GM23338 (cell line): ENCODE measurements at places on chromosomes 2 and 18. TPM values are rescaled to one million over a fixed set of nuclear protein-coding genes. Genes with fewer than 3 reads are reported as not detected.

TTN gene
- 8.3 and 12.5 TPM in 2 replicates for total RNA-seq

PLGLB2 gene
- total RNA-seq, result 1.0 TPM in 1 of 2 replicates, not detected in the other

ACVR1C gene
- 0.94 and 1.1 TPM in 2 replicates for total RNA-seq

GRCh38 chr2:226631671-226632070 lies 167.9 kb downstream of the IRS1 start:
- H3K36me3 ChIP-seq, result no peaks in the 10 kb centered on the region
- no peaks in the 10 kb centered on the region for H3K27me3 ChIP-seq
- DNase-seq, result no peak
- H3K27ac ChIP-seq, result no peak overlapping the region
- no peaks in the 10 kb centered on the region for H3K4me1 ChIP-seq

- no peaks in the 10 kb centered on the region for H3K27me3 ChIP-seq
- H3K36me3 ChIP-seq, result no peaks in the 10 kb centered on the region
- peaks cover 27% of the 10 kb centered on the region for H3K4me1 ChIP-seq
- DNase-seq, result no peak
These were observed 189.2 kb downstream of the CD226 start for GRCh38 chr18:69758458-69758857.

DNA sequence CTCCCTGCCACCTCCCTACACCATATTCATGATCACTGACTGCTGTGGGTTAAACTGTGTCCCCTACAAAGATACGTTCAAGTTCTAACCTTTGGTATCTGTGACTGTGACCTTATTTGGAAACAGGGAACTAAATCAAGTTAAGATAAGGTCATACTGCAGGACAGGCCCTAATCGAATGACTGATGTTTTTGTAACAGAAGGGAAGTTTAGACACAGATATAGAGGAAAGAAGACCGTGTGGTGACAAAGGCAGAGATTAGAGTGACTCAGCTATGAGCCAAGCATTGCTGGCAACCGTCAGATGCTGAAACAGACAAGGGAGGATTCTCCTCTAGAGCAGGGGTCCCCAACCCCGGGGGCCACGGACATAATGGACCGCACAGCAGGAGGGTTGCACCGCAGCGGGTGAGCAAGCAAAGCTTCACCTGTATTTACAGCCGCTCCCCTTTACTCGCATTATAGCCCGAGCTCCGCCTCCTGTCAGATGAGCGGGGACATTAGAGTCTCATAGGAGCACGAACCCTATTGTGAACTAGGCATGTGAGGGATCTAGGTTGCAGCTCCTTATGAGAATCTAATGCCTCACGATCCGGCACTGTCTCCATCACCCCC lies 28.9 kb upstream of the RNF152 start:
- no peak overlapping the region for H3K4me3 ChIP-seq
- peak; percentile 4 for DNase-seq
- H3K4me1 ChIP-seq, result no peaks in the 10 kb centered on the region
- no peaks in the 10 kb centered on the region for H3K36me3 ChIP-seq
- no peaks in the 10 kb centered on the region for H3K27me3 ChIP-seq
- no peak overlapping the region for H3K27ac ChIP-seq
